Esophagus muscularis mucosa (tissue), 4 donors: ENCODE measurements at places on chromosomes 7 and 10. TPM values are rescaled to one million over a fixed set of nuclear protein-coding genes. Genes with fewer than 3 reads are reported as not detected.

Gene FGFR2
- total RNA-seq, result 74.0 TPM

Gene ASB4
- total RNA-seq, result 0.32 TPM

Gene LBX1
- total RNA-seq, result not detected

Gene RBP3
- total RNA-seq, result not detected

Gene KLF14
- total RNA-seq, result not detected

Gene DKK1
- 0.69 TPM for total RNA-seq

Gene ADAM22
- 2.1 TPM for total RNA-seq

Gene ANXA7
- 135 TPM for total RNA-seq

Gene GIMAP6
- total RNA-seq, result 37.0 TPM

Gene HPS1
- 76.1 TPM for total RNA-seq

Gene TAS2R41
- 0.66 TPM for total RNA-seq

Gene MYPN
- total RNA-seq, result 0.50 TPM

Gene ACSL5
- 11.2 TPM for total RNA-seq

Gene GTF2IRD1
- total RNA-seq, result 21.2 TPM

Gene TMEM184A
- total RNA-seq, result not detected

Gene AQP1
- 362 TPM for total RNA-seq

Gene H2BK1
- not detected for total RNA-seq

Gene HABP2
- total RNA-seq, result not detected

Gene ANKRD61
- total RNA-seq, result not detected

Gene CRYGN
- total RNA-seq, result under 0.01 TPM

Gene CNPY1
- total RNA-seq, result not detected

Gene AZGP1
- 2.8 TPM for total RNA-seq

Gene ADARB2
- total RNA-seq, result 2.7 TPM

Gene TMEM176B
- total RNA-seq, result 51.6 TPM

Gene RSPH10B2
- not detected for total RNA-seq

Gene LMOD2
- not detected for total RNA-seq

Gene EGFR
- 123 TPM for total RNA-seq

Gene FRMD4A
- total RNA-seq, result 17.0 TPM

Gene NKX2-3
- 0.19 TPM for total RNA-seq

Gene CDC14C
- not detected for total RNA-seq

Gene PDE6C
- not detected for total RNA-seq

Gene CTTNBP2
- total RNA-seq, result 11.6 TPM
